CD4-positive, alpha-beta T cell treated with Interleukin-6 at 100 ng/mL for 8 hours (primary cell): ENCODE measurements at places on chromosomes 5 and 9.
A peak's percentile ranks its signal among the peaks of the same experiment; 100 is the strongest.

DNA sequence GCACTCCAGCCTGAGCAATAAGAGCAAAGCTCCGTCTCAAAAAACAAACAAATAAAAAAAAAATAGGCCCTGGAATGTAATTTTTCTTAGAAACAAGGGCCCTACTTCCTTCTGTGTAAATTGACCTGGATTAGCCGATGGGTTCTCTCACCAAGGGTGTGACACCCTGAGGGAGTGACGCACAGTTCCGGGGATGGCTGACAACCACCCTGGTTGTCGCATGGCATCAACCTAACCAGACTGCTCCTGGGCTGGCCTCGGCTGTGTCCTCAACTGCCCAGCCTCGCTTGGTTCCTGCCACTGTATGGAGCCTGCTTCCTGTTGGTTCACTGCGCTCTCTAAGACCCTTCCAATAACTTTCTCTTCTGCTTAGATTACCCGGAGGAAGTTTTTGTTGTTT lies 51.2 kb upstream of the SPATA31D4 start:
- no peak for DNase-seq

DNA sequence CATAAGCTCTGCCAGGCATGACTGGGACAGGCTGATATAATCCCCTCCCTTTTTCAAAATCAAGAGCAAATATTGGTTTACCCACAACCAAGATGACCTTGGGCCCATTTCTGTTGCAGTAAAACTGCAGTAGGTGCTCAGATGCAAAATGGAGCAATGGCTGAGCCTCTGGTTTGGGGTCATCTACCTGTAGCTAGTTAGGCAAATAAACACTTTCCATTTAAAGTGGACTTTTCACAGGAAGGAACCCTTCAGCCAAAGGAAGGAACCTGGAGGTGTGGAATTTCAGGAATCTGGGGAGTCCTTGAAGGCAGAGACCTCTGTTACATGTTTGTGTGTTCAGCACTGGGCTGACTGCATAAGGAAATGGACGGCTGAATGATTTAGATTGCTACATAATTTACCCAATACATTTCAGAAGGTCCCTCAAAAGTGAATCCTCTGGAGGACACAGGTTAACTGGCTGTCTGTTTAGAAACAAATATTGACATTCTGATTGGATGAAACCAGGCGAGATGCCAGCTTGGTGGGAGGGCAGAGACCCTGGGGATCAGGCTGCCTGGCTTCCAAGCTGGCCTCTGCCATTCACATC lies 170.1 kb upstream of the ZNF618 start:
- no peak for DNase-seq

DNA sequence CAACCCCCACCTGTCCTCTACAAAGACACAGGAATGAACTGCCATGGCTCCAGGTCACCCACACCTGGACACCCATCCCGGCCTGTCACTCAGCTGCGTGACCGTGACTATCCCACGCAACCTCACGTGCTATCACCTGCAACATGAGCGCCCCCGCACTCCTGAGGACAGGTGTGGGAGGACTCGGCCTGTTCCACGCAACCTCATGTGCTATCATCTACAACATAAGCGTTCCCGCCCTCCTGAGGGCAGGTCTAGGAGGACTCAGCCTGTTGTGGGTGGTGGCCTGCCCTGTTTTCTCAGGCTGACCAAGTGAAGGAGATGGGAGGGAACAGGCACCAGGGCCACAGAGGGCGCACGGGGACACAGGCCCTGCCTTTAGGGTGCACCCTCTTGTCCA lies 4.1 kb downstream of the QSOX2 start:
- no peak for DNase-seq

GRCh38 chr5:165086465-165086864 lies 1581.0 kb downstream of the MAT2B start:
- no peak for DNase-seq

GRCh38 chr9:96139592-96140295 lies 162.2 kb downstream of the HSD17B3 start:
- DNase-seq = no peak

- no peak for DNase-seq
Measured at GRCh38 chr5:135826994-135827671, 7.3 kb upstream of the SLC25A48 start.

- no peak for DNase-seq
Measured at GRCh38 chr5:177040814-177041420, 18.4 kb downstream of the ZNF346 start.

- DNase-seq = no peak
Measured at GRCh38 chr5:124701873-124702425, 44.5 kb downstream of the ZNF608 start.

- no peak for DNase-seq
Measured at GRCh38 chr5:173793648-173794548, 94.3 kb upstream of the CPEB4 start.

DNA sequence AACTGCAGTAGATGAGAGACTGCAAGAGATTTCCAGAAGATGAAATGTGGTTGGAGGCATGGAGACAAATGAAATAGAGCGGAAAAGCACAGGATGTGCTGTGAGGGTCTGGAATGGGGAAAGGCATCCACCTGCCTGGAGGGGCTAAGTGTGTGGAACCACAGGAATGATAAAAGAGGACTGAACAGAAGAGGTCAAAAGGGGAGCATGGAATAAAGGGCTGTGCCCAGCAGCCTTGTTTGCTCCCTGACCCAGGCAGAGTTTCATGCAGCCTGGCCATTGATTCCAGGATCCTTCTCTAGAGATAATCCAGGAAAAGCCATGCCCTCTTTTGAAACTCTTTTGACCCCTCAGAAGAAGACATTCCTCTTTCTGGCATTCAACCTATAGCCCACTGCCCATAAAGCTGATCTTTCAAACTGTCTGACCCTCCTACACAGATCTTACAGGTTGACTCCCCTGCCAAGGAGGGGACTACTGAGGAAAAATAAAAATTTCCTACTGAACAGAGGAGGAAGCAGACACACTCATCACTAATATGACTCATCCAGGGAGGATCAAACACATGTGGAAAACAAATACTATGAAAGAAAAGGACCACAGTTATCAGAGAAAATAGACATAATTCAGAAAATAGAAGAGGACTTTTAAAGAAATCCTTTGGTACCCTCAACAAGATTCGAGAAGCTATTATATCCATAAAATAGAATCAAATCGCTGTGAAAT lies 273.5 kb upstream of the PCSK5 start:
- no peak for DNase-seq

DNA sequence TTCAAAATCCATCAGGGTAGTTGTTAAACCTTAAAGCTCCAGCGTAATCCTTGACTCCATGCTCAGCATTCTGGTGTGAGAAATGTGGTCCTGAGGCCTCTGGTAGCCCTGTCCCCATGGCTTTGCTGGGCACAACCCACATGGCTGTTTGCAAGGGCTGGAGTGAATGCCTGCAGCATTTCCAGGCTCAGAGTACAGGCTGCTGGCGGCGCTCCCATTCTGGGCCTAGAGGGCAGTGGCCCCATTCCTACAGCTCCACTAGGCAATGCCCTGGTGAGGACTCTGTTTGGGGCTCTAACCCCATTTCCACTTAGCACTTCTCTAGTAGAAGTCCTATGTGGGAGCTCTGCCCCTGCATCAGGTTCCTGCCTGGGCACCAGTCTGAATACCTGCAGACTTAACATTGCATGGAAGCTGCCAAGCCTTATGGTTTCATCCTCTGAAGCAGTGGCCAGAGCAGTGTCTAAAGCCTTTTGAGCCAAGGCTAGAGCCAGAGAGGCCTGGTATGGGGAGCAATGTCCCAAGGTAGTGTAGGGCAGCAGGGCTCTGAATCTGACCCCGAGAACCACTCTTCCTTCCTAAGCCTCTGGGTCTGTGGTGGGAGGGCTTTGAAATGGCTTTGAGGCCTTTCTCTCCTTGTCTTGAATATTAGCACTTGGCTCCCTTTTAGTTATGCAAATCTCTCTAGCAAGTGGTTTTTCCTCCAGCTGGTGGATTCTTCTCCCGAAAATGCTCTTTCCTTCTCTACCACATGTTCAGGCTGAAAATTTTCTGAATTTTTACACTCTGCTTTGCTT lies 5.8 kb upstream of the ALDH1A1 start:
- no peak for DNase-seq

GRCh38 chr5:142432961-142433360 lies 108.1 kb upstream of the SPRY4 start:
- peak; percentile 73 for DNase-seq

- no peak for DNase-seq
Measured at GRCh38 chr5:3590161-3590966, 5.3 kb upstream of the IRX1 start.

DNA sequence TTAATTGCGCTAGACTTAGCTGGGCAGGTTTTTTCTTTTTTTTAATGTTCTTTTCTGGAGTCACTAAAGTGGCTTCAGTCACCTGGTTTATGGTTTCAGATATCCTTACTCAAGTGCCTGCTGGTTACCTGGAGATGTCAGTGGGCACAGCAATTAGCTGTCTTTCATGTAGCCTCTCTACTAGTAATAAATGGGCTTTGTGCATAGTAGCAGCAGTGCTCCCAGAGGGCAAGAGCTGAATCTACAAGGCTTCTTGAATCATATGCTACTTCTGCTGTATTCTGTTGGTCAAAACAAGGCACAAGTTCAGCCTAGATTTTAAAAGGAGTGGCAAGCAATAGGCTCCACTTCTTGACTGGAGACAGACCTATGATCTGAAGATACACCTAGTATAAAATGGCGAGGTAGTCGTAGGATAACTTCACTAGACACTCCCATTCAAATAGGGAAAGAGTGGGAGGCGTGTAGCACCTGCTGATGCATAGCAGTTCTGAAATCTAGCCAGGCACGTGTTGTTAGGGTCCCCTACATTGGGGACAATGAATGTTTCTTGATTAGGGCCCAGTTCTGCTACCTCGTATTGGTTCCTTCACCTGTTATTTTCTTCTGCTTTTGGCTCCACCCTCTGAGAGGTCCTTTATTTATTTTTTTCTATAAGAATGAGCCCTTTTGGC lies 7.0 kb downstream of the SCAMP1 start:
- no peak for DNase-seq

GRCh38 chr5:1324301-1324700 lies 20.6 kb downstream of the CLPTM1L start:
- no peak for DNase-seq

- DNase-seq = no peak
Measured at GRCh38 chr5:127428748-127429147, 88.7 kb upstream of the PRRC1 start.

GRCh38 chr5:179317411-179318220 lies 27.6 kb downstream of the ADAMTS2 start:
- no peak for DNase-seq

GRCh38 chr5:151238303-151238741 lies 14.4 kb upstream of the CCDC69 start:
- DNase-seq = no peak

DNA sequence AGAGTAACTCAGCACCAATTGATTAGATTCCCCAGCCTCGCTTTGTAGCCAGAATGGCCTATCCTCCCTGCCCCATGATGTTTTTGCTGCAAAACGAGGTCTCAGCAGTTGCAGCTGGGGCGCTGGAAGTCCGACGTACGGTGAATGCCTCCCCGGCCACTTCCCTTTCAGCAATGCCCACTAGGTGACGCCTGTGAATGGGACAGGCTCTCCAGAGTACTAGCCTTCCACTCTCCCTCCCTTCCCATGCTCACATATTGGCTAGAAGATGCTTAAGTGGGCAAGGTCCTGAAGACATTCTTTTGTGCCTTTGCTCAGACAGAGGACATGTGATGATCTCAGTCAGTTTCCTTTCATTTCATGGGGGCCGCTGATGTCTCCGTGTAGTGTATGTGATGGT lies 50.8 kb downstream of the DMRT2 start:
- DNase-seq = no peak

- no peak for DNase-seq
Measured at GRCh38 chr5:134143431-134143830, 28.9 kb downstream of the TCF7 start.

GRCh38 chr5:53488195-53488722 lies 7.8 kb downstream of the FST start:
- no peak for DNase-seq

DNA sequence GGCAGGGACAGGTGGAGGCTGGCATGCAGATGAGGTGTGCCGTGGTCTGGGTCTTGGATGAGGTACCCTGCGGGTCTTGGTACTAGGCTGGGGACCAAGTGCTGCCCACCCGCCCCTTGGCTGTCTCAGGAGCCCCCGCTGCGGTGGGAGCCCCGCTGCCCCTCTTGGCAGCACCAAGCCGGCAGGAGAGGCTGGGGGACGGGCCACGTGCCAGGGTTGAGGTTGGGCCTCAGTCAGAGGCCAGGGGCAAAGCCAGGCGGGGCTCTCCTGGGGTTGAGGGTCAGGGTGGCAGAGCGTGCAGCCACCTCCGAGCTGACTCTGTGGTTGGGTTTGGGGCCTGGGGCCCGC lies 2.0 kb downstream of the CARD9 start:
- DNase-seq = no peak

DNA sequence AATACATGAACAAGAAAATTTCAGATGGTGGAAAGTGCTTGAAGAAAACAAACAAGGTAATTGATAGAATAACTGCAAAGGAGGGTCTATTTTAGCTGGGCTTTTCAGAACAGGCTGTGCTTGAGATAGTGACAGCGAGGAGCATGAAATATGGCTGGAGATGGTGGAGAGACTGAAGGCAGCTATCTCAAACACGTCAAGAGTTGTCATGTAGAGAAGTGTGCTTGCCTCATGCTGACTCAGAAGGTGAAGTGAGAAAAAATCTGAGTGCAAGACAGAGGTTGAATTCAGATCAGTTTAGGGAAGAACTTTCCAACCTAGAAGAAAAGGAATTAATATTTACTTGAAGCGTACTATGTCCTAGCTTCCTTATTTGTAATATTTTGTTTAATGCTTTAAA lies 115.5 kb upstream of the RANBP3L start:
- no peak for DNase-seq

DNA sequence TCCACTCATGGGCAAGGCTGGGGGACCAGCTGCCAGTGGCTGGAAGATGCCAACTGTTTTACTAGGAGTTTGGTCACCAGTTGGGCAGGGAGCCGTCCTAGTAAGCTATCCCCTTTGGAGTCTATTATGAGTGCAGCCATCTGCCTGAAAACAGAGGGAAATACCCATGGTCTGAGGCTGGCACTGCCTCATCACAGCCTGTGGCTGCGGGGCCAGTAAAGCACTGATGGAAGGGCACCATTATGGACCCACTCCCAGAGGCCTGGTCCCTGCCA lies 187.2 kb upstream of the PANK3 start:
- no peak for DNase-seq

DNA sequence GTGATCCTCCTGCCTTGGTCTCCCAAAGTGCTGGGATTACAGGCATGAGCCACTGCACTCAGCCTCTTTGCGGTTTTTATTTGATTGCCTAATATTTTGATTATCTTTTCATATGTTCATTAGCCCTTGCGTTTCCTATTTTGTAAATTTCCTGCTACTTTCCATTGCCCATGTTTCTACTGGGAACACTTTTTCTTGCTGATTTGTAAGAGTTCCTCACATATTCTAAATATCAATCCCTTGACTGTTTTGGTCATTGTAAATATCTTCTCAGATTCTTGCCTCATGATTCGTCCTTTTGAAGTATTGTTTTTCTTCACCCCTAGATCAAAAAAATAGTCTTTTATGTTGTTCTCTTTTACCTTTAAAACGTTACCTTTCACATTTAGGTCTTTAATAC lies 37.9 kb upstream of the TTC1 start:
- no peak for DNase-seq

GRCh38 chr5:112907166-112907631 lies 14.8 kb downstream of the REEP5 start:
- DNase-seq = no peak
